Fibroblast of gingiva (primary cell): ENCODE measurements at places on chromosomes 12 and 14.

- DNase-seq, result no peak
Measured at GRCh38 chr14:101029668-101030290, 126.3 kb upstream of the RTL1 start.

GRCh38 chr12:95766356-95767019 is 24.1 kb downstream of the NTN4 start:
- DNase-seq, result no peak

DNA sequence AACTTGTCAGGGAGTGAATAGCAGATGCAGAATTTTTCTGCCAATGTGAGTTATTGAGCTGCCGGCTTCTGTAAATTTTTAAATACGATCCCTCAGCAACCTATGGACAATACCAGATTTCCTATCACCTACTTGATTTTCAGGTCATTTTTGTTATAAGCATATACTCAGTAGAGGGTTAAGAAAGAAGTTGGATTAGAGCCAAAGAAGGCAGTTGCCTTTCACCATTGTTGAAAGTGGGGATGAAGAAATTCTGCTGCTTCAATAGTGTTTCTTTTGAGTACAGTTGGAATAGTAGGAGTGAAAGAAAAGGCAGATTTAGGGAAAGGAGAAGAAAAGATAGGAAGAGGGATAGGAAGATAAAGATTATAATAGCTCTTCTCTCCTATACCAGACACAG is 197.1 kb downstream of the ATP23 start:
- no peak for DNase-seq

DNA sequence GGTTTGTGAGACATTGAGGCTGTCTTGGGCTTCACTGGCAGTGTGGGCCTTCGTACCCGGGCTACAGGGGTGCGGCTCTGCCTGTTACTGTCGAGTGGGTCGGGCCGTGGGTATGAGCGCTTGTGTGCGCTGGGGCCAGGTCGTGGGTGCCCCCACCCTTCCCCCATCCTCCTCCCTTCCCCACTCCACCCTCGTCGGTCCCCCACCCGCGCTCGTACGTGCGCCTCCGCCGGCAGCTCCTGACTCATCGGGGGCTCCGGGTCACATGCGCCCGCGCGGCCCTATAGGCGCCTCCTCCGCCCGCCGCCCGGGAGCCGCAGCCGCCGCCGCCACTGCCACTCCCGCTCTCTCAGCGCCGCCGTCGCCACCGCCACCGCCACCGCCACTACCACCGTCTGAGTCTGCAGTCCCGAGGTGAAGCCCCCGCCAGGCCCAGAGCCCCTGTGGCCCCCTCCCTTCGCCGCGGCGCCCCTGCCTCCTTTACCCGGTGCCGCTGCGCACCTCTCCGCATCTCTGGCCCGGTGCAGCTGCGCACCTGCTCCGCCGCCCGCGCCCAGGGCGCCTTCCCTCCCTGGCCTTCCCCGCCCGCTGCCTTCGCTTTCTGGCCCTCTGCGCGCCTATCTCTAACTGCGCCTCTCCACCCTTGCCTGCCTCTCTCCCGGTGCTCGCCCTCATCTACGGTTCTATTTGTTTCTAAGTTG is at the start of gene ENO2:
Gene ENO2, plus strand, starts transcription at position 335 of the 701 bp plus-strand sequence. CDS start 1,253 bp downstream, outside the sequence.
- peak; percentile 57 for DNase-seq

DNA sequence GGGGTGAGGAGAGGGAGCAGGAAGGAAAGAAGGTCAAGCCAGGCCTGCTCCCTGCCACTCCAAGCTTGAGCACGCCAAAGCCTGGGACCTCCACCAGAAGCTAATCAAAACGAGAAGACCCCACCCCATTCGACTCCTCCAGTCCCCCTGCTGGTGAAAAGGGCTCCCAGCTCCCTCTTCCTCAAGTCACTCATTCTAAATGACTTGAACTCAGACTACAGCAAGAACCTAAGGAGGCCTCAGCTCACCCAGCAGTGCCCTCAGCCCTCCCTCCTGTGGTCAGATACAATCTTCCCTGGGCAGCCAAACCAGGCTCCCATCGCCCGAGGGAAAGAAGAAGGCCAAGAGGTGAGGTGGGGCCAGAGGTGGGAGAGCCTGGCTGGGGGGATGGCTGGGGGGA is 17.4 kb downstream of the HDAC7 start:
- no peak for DNase-seq

GRCh38 chr12:68272732-68273131 is 19.3 kb upstream of the IL22 start:
- no peak for DNase-seq

DNA sequence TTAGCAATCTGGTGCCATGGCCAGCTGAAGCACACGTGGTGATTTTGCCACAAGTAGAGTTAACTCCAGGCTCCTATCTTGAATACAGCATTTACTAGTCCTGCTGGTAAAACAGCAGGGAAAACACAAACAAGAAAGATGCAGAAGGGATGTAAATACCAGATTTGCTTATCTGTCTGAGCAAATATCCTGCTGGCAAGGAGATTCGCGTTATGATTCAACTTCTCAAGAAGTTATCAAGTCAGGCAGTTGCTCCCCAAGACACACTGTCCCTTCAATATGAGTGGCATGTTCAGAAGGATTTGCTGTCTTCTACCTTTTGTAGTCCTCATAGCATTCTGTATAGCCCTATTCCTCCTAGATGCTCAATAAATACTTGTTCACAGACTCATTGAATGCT is 171.2 kb upstream of the EGLN3 start:
- no peak for DNase-seq

- peak; percentile 91 for DNase-seq
Measured at GRCh38 chr12:2336409-2336829, 283.6 kb downstream of the CACNA1C start.

DNA sequence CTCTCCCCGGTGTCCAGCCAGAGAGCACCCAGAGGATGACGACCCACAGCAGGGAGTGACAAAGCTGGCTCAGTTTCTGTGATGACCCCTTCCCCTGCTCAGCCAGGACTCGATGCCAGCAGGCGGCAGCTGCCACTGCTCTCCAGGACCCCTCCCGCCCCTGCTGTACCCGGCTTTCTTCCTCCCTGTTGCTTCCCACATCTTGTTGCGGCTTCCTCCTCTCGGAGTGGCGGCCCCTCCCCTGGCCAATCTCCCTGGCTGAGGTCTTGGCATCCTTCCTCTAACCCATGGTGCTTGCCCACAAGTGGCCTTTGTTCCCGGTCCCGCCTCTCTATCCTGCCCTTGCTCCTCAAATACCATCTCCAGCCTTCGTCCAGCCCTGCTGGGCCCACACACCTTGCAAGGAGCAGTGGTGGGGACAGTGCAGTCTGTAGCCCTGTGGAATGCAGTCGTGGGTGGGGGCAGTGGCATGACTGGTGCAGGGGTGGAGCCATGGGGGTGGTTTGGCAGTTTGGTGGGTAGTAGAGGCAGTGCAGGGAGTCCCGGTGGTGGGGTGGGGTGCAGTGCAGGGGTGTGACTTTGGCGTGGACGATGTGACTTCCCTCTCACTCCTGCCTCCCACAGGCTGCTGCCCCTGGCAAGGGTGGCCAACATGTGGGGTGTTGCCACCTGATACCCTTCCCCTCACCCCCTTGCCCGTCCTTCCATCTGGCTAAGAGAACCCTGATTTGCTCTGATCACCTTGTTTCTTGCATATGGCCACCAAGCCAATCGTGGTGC is 16.3 kb upstream of the BEGAIN start:
- no peak for DNase-seq

- no peak for DNase-seq
Measured at GRCh38 chr14:104844306-104845032, 20.6 kb upstream of the CEP170B start.

DNA sequence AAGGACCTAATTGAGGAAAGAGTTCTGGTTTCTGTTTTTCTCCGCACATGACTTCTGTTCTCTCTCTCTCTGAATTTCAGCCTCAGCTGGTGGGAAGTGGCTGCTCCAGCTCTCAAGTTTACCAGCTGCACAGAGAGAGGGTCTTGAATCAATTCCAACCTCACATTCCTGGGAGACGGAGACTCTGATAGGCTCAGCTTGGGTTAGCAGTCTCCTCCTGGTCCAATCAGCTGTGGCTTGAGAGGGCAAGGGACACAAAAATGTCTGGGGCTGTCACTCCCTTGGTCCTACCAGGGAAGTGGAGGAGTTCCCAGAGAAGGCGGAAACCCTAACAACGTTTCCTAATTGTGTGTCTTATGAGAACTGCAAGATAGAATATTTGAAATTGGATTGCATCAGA is 7.0 kb downstream of the CCDC63 start:
- no peak for DNase-seq

- no peak for DNase-seq
Measured at GRCh38 chr14:89267163-89267562, 149.9 kb downstream of the FOXN3 start.

GRCh38 chr12:89278862-89279261 is 73.4 kb downstream of the DUSP6 start:
- DNase-seq, result no peak

GRCh38 chr14:69088586-69088985 is 64.3 kb downstream of the DCAF5 start:
- peak; percentile 47 for DNase-seq

GRCh38 chr14:98227000-98227726 is 1044.8 kb downstream of the BCL11B start:
- DNase-seq, result no peak
